CD4-positive, alpha-beta memory T cell (primary cell): ENCODE measurements at places on chromosomes 6 and 20.

DNA sequence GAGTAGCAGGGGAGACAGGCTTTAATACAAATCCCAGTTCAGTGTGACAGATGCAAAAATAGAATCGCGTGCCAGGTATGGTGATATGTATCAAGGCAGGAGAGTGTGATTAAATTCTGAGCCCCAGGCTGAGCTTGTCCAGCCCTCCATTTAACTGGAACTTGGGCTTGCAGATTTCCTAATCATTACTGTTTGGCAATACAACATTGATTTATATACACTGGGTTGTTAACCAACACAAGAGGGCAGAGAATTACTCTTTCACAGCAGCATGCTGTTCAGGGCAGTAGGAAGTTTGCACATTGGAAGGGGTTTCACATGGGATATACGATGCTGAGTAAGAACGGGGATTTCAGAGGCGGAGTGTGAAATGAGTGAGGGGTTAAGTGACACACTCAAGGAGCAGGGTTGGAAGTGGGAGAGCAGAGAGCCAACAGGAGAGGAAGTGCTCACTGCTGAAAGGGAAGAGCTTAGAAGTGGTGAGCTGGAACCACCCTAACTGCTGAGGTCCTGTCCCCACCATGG is 70.8 kb upstream of the ATXN1 start:
- no peak for DNase-seq

DNA sequence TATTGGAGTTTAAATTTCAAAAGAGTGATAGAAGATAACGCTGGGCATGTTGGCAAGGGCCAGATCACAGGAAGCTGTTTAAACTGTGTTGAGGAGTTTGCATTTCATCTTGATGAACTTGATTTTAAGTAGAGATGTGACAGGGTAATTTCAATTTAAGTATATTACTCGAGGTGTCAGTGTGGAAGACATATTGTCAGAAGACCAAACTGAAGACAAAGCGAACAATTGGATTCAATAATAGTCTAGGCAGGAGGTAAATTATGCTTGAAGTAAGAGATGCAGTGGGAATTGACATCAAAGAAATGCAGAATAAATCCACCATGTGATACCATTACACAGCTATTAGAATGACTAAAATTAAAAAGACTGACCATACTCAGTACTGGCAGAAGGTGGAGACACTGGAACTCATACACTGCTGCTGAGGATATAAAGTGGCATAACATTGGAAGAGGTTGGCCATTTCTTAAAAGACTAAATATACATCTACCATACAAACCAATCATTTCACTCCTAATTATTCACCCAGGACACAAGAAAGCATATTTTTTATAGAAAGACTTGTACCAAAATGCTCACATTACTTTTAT is 240.8 kb downstream of the ARHGAP18 start:
- no peak for DNase-seq

- DNase-seq, result no peak
Observed at GRCh38 chr6:138025528-138025978, 81.7 kb downstream of the PERP start.

GRCh38 chr6:42702200-42702599 is 20.2 kb downstream of the PRPH2 start:
- no peak for DNase-seq

DNA sequence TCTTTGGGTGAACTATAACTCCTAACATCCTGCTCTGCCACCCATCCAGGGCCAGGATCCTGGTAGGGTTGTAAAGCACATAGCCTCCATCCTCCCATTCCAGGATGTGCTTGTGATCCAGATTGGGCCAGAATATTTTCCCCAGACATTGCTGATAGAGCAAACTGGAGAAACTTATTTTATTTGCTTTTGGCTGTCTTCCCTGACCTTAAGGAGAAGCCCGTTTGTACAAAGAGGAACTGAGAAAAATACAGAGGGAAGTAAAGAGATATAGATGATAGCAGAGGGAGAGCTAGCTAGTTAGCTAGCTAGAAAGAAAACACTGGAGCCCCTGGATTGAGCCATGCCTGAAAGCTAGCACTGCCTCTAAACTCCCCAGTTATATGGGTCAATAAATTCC is 9.0 kb upstream of the HDAC2 start:
- DNase-seq, result no peak

DNA sequence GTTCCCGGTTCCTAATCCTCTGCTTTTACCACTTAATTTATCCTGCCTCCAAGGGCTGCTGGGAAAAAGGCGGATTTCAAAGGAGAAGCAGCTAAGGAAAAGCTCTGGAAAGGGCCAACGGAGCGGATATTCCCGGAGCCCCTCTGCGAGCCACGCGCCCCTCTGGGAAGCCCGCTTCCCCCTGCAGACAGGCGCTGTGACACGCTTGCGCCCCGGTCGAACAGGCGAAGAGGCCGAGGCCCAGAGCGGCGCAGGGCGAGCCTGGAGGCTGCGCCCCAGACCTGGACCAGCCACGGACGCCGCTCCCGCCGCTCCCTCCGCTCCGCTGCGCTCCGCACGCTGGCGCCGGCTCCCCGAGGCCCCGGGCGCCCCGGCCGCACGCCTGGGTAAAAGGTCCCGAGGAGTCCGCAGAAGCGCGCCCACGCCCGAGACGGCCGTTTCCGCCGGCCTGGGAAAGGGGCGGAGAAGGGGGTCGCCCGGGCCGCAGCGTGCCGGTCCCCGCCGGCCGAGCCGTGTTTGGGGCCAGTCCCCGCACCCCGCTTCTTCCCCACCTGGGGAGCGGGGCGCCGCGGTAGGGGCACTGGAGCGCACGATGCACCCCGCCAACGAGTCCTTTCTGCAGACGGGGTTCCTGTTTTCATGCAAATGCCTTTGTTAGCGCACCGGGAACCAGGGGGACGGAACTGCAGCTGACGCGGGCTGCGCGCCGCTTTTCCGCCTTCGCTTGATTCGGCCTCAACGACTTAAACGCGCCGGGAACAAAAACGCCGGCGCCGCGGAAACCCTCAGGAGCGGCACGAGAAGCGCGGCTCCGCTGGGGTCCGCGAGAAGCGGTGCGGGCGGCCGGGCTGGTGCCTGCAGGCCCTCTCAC is 91.9 kb upstream of the SIRPA start:
- no peak for DNase-seq

DNA sequence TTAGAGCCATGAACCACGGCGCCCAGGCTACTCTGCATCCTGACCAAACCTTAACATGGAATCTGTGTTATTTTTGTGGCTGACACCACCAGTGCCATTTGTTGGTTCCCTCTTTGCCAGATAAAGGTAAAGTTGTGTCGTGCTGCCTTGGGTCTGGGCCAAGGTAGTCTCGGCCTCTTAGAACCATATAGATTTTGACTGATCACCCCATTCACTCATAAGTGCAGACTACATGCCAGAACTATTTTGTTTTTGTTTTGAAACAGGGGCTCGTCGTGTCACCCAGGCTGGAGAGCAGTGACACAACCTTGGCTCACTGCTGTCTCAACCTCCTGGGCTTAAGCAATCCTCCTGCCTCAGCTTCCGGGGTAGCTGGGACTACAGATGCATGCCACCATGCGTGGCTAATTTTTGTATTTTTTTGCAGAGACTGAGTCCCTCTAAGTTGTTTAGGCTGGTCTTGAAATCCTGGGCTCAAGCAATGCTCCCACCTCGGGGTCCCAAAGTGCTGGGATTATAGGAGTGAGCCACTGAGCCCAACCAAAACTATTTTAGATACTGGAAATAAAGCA is 19.2 kb upstream of the RIPOR3 start:
- no peak for DNase-seq

- no peak for DNase-seq
Observed at GRCh38 chr6:112373866-112374520, 26.9 kb downstream of the RFPL4B start.

GRCh38 chr6:14380901-14381828 is 263.6 kb downstream of the CD83 start:
- DNase-seq, result no peak

- DNase-seq, result no peak
Observed at GRCh38 chr6:29502597-29502996, 14.8 kb upstream of the MAS1L start.

DNA sequence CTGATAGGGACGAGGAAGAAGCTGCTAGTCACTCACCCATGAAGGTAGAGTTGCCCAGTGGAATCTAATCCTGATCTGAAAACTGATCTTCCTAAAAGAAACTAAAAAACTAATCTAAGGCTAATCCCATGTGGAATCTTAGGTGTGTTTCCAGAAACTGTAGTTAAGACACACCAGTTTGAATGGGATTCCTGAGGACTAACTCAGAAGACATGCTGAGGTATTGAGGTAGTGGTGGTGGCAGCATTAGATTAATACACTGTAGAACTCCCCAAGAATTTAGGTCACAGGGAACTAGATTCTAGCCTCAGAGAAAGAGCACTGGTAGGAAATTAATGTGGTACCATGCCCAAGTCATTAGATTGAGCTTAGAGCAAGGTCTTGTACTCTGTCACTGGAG is 19.6 kb upstream of the AKAP7 start:
- no peak for DNase-seq

GRCh38 chr6:127347178-127347577 is 3.8 kb upstream of the ECHDC1 start:
- DNase-seq, result no peak

DNA sequence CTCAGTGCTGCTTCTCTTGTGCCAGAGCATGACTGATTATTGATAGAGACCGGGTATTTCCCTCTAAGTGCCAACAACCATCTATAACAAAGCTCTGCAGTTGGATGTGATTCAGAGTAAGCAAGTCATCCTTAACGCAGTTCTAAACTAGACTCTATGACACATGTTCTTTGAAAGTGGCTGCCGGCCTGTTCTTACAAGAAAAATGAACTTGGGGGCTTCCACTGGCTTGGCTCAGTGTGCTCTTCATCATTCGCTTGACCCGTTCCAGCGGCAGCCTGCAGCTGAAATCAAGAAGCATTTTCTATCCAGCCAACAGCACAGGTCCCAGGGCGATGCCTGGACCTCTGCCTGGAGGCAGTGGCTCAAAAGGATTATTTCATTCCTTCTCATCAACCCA is 29.8 kb downstream of the GFOD1 start:
- DNase-seq, result no peak

DNA sequence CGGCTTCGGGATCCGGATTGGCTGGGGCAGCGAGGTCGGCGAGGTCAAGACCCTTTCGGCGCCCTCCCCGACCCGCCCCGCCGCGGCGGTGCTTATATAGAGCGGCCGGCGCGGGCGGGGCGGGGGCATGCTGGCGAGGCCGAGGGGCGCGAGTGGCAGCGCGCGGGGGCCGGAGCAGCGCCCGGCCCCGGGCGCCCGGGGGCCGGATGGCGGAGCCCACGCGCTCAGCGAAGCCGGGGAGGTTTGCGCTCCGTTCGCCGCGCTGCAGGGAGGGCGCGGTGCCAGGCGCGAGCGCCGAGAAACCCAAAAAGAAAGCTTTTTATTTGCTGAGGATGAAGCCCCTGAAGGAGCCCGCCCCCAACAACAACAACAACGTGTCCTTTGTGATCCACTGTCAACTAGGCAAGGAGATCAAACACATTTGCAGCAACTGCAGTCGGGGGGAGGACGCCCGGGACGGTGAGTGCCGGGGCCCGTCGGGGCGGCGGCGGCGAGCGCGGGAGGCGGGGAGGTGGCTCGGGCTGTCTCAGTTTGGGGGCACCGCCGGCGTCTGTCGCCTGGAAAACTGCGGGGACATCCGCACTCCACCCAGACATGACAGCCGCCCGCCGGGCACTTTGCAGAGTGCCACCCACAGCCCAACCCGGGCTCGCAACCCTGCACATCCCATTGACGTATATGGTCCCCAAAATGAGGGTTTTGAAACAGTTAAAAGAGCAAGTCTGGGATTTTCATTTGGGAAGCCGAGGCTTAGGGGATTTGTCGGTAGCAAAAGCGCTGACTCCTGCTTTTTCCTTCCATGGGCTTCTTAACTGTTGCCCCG is 297.3 kb downstream of the PHACTR1 start:
- DNase-seq, result no peak

DNA sequence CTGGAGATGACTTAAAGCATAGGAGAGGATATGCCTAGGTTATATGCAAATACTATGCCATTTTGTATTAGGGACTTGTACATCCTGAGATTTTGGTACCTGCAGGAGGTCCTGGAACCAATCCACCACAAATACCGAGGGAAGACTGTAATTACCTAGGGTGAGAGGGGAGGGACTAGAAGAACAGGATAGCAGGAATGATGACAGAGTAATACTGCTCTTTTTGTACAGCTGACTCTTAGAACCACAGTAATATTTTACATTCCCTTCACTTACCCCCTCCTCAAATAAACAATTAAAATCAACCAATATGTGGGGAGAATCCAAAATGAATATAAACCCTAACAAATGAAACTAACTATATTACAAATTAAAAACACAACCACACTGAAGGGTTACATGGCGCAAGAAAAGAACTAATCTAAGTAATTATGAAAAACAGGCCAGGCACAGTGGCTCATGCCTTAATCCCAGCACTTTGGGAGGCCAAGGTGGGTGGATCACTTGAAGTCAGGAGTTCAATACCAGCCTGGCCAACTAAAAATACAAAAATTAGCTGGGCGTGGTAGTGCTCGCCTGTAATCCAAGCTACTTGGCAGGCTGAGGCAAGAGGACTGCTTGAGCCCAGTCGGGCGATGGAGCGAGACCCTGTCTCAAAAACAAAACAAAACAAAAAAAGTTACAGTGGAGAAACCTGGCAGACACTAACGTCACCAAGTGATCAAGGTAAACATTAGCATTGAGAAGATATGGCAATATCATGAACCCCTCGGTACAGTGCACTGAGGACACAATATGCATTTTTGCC is 37.1 kb downstream of the MAP1LC3A start:
- no peak for DNase-seq

- no peak for DNase-seq
Observed at GRCh38 chr6:79810871-79811270, 136.5 kb downstream of the ELOVL4 start.

DNA sequence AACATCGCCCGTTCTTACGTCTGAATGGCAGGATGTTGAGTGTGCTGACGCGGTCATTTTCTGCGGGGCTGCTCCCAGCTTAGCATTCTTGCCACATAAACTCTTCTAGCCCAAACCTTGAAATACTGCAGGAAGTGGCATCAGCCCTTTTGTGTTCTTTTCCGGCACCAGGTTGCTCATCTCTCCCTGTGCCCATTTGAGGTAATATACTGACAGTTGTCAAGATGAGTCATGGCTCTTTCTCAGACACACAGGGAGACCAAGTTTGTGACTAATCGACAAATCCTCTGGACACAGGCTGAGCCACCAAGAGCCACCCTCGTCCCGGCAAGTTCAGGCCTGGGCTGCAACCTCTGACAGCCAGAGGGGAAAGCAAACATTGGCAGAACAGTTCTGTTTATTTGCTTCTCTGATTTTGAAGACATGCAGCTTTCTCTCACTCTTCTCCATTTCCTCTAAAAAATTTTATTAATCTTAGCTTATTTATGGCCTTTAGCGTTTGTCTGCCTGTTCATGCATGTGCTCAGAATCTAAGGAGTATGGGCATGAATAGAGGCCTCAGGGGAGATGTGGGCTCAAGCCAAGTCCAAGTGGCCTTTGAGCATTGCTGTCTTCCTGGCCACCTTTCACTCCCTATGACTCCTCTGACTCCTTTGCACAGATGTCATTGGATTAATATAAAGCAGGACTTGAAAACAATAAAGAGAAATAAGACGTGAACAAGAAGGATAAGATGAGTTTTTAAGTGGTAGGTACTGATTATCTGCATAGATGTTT is 328.2 kb upstream of the JAG1 start:
- no peak for DNase-seq

GRCh38 chr20:24815931-24816330 is 133.1 kb upstream of the CST7 start:
- no peak for DNase-seq
